EH (cell line): ENCODE measurements at places on chromosomes 4 and X.

DNA sequence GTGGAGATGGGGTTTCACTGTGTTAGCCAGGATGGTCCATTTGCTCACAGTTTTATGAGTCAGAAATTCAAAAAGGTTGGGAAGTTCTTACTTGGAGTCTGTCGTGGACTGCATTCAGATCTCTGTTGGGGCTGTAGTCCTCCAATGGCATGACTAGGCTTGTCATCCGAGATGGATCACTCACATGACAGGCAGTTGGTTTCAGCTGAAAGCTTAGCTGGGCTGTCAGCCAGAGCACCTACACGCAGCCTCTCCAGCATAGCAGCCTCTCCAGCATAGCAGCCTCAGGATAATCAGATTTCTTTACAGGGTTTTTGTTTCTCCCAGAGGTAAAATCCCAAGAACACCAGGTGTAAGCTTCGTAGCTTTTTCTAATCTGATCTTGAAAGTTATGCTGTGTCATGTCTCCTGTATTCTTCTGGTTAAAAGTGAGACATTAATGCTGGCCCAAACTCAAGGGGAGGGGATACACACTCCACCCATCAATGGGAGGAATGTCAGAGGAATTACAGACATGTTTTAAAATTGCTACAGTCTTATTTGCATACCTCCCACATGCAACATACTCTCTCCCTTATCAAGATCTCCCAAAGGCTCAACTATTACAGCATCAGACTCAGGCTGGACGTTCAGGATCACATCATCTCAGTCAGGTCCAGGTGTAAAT lies 31.6 kb upstream of the SOD3 start:
- peak; percentile 82 for DNase-seq

- DNase-seq = peak; percentile 95
These were observed 733.4 kb upstream of the INTU start for GRCh38 chr4:126899331-126899801.

DNA sequence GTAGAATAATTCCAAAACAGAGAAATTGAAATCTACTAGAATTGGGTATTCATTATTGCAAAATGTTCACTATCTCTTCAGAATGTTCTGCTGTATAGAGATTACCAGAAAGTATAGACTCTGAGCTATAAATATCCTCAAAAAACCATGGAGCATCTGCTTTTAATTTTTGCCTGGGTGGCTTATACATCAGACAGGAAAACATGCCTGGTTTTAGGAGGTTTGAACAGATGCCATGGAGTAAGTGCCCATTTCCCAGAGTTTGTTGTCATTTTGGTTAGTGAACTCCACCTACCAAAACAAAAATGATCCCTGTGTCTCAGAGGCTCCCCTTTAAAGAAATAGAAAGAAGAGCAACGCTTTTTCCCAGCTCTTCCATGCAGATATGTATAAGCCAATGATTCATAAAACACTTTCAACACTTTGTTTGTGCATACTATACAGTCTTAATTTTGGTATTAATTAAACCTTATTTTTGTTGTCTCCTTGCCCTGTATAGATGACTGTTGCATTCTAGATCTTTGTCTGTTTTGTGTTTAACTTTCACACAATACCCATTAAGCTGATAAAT lies 68.7 kb downstream of the MEPE start:
- peak; percentile 71 for DNase-seq

GRCh38 chr4:16705341-16705740 lies 193.1 kb downstream of the LDB2 start:
- no peak for DNase-seq

DNA sequence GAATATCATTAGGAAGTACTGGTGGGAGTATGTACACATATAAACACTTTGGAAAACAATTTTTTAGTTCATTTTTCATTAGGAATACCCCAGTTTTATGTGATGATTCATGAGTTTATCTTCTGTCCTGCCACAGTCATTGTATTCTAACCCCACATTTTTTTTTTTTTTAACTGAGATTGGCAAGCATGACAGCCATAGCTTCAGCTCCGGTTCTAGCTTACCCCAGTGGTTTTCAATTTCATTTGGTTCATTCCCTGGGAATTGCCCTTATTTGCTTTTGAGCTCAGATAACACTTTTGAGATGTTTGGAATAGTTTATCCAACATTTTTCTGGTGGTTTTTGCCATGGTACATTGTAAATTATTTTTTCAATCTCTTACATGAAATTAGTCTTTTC lies 21.0 kb upstream of the FMR1 start:
- no peak for DNase-seq
